ENCODE measurements at places on chromosomes 1 and 21.

- DNase-seq, result no peak
Measured at GRCh38 chr1:37656881-37657280, 22.2 kb upstream of the RSPO1 start.

- no peak for DNase-seq
Measured at GRCh38 chr1:61481315-61481715, 243.6 kb downstream of the TM2D1 start.

DNA sequence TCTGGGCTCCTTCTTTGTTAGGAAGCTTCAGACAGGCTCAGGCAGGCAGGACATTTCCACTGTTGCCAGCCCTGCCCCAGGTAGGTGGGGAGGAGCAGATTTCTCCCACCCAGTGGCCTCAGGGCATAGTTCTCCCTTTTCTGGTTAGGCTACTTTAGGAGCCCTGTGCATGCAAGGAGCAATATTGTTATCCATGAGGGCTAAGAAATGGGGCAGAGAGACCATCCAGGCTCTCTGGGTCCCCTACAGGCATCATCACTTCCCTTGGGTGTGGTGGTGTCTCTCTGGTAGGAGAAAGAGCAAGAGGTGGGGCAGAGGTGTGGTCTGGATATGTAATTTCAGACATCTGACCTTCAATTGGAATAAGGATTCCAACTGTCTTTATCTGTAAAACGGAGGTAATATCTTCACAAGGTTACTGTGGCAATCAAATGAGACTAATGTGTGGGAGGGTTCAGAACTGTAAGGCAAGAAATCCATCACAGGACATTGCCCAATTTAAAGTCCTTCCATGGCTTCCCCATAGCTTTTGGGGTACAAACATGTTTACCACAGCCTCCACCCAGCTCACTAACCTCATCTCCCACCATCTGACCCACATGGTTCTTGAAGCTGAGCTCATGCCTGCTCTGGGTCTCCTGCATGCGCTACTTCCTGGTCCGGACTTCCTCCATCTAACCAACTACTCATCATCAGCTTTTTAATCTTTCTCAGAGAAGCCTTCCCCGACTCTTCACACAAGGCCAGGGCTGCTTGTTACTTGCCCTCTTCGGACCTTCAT lies 26.1 kb downstream of the PCAT6 start:
- no peak for DNase-seq

GRCh38 chr1:24875257-24875656 lies 54.8 kb downstream of the RUNX3 start:
- no peak for DNase-seq

All from SK-N-DZ (cell line).